NCI-H2081 (cell line): ENCODE measurements at places on chromosomes 4 and X.

DNA sequence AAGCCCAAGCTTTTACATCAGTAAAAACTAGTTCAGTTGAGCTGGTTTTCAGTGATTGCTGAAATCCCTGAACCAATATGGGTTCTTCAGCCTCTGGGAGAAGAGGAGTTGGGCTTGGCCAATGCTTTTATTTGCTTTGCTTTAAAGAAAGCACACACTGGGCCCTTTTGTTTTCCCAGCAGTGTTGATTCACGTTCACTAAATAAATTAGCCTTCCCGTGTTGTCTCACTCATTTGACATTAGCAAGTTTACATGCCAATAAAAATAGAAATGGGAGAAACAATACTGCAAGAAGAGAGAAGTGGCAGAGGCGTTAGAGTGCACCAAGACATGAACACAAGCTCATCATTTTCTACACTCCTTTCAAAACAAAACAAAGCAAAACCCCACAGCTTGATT is 136.2 kb downstream of the SHROOM3 start:
- peak; percentile 58 for DNase-seq

DNA sequence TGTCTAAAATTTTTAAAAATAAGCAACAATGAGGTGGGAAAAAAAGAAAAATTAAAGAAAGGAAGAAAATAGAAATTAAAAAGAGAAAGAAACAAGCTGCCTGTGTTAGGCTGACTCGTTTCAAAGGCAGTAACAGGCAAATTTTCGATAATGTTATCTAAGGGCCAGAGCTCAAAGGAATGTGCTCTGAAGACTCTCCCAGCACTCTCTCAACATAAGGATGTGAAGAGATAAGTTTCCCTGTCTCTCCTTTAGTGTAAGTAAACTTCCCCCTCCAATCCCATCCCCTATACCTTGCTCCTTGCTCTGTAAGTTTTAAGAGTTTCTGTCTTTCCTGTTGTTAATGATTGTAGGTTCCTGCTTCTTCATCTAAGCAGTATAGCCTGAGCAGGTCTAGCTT is 172.8 kb downstream of the TEX13C start:
- no peak for DNase-seq

DNA sequence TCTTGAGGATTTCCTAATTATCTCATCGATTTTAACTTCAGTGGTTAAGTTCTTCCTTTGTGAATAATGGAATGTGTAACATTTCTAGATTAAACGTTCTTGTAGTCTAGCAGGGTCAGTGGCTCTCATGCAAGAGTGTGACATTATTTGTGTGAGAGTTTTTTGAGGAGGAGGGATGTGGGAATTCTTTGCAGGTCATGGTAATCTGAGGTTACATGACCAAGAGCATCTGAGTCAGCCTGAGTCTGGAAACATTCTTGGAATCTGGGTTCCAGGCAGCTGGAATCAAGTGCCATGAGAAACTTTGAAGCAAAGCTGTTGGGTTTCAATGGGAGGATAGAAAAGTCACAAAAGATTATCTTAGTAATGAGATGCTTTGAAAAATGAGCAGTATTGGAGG is 49.5 kb downstream of the GK start:
- no peak for DNase-seq

- no peak for DNase-seq
Measured at GRCh38 chrX:136880003-136880451, 498 bp downstream of the RBMX start.

DNA sequence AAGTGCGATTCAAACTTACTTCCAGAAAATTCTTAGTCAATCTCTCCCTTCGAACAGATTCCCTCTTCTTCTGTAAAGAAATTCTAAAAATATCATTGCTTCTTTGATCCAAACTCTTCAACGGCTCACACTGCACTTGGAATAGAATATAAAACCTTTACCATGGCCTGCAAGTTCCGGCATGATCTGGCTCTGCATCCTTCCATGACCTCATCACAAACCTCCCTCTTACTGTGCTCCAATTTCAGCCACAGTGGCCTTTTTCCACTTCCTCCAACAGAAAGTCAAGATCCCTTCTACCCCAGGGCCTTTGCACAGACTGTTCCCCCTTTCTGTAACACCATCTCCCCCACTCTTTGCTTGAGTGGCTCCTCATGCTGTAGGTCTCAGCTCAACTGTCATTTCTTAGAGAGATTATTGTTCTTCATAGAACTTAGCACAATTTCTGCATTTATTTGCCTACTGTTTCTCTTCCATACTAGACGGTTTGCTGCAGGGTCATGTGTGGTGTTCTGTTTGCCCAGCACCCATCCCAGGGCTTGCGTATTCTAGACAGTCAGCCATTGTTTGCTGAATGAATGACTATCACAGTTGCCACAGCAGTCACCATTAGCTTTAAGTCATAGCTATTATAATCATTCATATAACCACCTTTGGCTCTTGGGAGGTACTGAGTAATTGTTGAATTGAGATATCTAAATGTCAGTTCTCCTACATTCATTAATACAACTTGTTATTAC is 1.9 kb upstream of the STOX2 start:
- DNase-seq: no peak
